Hepatocyte (in vitro differentiated cells): ENCODE measurements at places on chromosomes 5 and 9. TPM values are rescaled to one million over a fixed set of nuclear protein-coding genes. Genes with fewer than 3 reads are reported as not detected.

GRCh38 chr5:77725616-77726015 lies 50.5 kb downstream of the TBCA start:
- DNase-seq = no peak

The IL17B gene
- 0.60 TPM in 1 of 2 replicates, not detected in the other for total RNA-seq

GRCh38 chr5:98721231-98721928 lies 52.1 kb upstream of the RGMB start:
- DNase-seq = no peak

DNA sequence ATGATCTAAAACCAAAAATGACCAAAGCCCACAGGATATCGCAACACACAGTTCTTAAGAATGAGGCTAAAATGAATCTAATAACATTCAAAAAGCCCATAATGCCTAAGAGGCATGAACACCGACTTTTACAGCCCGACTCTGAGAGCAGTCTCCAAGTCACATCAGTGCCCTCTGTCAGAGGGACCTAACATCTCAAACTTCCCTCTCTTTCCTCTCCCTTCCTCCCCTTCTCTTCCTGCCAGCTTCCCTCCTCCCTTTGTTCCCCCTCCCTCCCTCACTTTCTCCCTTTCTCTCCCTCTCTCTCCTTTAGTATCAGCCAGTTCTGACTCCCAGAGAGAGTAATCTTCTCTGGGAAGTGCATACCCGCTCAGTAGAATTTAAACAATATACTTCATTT lies 154.4 kb downstream of the GLIS3 start:
- DNase-seq = no peak

DNA sequence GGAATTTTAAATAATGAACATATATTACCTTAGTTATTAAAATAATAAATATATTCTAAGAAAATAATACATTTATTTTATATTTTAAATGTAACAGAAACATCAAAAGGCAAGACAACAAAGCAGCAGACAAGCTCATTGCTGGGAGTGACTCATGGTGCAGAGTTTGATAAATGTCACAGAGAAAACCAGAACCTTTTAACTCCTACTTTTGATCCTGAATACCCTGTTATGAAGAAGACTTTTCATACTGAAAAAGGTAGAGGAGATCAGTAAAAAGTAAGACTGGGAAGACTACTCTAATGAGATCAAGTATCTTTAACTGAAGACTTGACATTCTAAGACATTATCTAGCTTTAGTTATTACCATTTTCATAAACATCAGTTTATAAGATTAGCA lies 99.0 kb upstream of the GNA14 start:
- DNase-seq = no peak

GRCh38 chr5:54738118-54738972 lies 220.8 kb downstream of the SNX18 start:
- DNase-seq = peak; percentile 55

The HMMR gene
- total RNA-seq = 9.8 and 10.6 TPM in 2 replicates

DNA sequence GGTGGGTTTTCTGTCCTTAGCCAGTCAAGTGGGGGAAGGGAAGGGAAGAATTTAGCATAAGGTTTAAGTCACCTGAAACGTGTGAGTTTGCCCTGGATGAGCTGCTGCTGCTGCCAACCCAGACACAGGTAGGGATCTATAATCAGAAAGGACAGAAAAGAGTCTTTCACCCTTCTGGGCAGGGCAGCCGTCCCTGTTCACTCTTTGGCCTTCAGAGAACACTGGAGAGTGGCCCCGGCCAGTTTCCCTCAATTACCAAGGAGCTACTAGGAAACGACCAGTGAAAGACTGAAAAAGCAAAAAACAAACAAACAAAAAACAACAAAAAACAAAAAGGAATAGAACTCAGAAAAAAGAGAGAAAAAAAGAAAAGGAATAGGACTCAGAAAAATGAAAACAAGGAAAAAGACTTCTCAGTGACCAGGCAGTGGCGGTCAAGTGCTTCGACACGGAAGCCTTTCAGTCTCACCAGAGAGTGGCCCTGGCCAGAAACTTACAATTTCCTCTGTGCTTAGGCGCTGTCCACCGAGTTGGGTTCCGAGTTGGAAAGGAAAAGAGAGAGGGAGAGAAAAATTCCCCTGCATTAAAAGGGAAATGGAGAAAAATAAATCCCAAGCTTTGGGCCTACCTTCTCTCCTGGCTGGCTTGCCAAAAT lies 2.5 kb upstream of the GM2A start:
- no peak for DNase-seq

DNA sequence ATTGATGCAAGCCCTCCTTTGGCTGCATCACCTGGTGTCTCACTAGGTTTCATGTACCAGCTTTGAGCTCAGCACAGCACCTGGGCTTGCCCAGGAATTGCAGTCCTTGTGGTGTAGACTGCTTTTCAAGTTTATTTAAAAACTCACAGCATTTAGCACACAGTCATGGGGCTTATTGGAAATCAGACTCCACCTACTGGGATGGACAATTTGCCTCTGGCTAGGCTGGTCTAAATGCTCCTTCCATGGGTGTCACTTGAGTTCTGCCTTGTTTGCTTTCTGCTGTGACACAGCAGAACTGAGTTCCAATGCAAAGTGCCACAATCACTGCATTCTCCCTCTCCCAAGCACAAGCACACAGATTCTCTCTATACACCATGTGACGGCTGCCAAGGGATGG lies 453.3 kb downstream of the GABRG2 start:
- no peak for DNase-seq

DNA sequence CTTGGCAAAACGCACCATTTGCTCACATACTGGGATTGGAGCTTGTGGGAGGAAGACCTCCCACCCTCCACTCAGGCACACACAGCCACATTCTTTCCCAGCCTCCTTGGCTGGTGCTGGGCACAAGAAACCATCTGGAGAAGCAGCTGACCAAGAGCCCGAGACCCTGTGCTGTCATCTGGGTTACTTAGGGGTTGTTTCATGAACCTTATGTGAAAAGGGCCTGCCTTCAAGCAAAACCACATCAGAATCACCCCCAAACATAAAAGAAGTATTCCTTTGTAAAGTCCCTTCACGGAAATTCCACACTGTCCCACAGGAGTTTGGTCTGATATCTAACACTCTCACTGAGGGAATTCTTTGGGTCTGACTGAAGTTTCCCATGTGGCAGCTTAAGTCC lies 172.1 kb downstream of the NR3C1 start:
- no peak for DNase-seq

DNA sequence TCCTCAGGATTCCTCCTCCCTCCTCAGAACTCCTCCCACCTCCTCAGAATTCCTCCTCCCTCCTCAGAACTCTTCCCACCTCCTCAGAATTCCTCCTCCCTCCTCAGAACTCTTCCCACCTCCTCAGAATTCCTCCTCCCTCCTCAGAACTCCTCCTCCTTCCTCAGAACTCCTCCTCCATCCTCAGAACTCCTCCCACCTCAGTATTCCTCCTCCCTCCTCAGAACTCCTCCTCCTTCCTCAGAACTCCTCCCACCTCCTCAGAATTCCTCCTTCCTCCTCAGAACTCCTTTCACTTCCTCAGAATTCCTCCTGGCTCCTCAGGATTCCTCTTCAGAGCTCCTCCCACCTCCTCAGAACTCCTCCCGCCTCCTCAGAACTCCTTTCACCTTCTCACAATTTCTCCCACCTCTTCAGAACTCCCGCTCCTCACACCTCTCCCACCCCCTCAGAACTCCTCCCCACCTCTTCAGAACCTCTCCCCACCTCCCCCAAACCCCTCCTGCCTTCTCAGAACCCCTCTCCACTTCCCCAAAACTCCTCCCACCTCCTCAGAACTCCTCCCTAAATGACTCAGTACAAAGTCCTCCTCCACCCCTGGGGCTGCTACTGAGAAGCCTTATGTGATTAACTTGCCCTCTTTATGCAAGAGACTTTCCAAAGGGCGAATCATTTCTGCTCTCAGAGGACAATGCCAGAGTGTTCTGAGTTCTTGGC lies 23.2 kb downstream of the SLC46A2 start:
- DNase-seq = peak; percentile 57
